A549 treated with DMSO at 1 μM for 4 hours (cell line): ENCODE measurements at places on chromosomes 16 and 17. TPM values are rescaled to one million over a fixed set of nuclear protein-coding genes. Genes with fewer than 3 reads are reported as not detected.

ITGB4 gene
- total RNA-seq, result 44.5 to 54.7 TPM (median 48.0 TPM) in 5 replicates

CCL18 gene
- not detected in 5 replicates for total RNA-seq

TBC1D28 gene
- total RNA-seq, result not detected in 5 replicates

PRKCB gene
- total RNA-seq, result 0.17 to 0.50 TPM (median 0.24 TPM) in 5 replicates

AHSP gene
- total RNA-seq, result not detected in 5 replicates

ZNF276 gene
- 15.0 to 18.8 TPM (median 17.4 TPM) in 5 replicates for total RNA-seq

ATXN1L gene
- 15.8 to 20.3 TPM (median 19.1 TPM) in 5 replicates for total RNA-seq

TMEM219 gene
- 91.6 to 102 TPM (median 95.7 TPM) in 5 replicates for total RNA-seq

TMC6 gene
- total RNA-seq, result 6.3 to 12.5 TPM (median 10.1 TPM) in 5 replicates

CACNG3 gene
- not detected in 5 replicates for total RNA-seq

BCO1 gene
- 1.0 to 1.6 TPM (median 1.5 TPM) in 5 replicates for total RNA-seq

TEX14 gene
- total RNA-seq, result 0.08 to 0.14 TPM (median 0.10 TPM) in 4 of 5 replicates, not detected in the other

KRTAP3-2 gene
- 0.26 to 0.35 TPM (median 0.34 TPM) in 3 of 5 replicates, not detected in the others for total RNA-seq

CBFA2T3 gene
- total RNA-seq, result 0.18 to 0.57 TPM (median 0.46 TPM) in 5 replicates

XAF1 gene
- 0.03 TPM in 1 of 5 replicates, not detected in the others for total RNA-seq

GNG13 gene
- total RNA-seq, result not detected in 5 replicates

KCNJ12 gene
- total RNA-seq, result 0.90 to 1.2 TPM (median 0.94 TPM) in 5 replicates

WFIKKN2 gene
- total RNA-seq, result not detected in 5 replicates

HBM gene
- total RNA-seq, result not detected in 5 replicates

USP6 gene
- 0.01 to 0.03 TPM (median 0.02 TPM) in 4 of 5 replicates, not detected in the other for total RNA-seq

CYTH1 gene
- total RNA-seq, result 42.2 to 50.7 TPM (median 43.2 TPM) in 5 replicates

SCGB1C2 gene
- not detected in 5 replicates for total RNA-seq

BFAR gene
- 79.6 to 97.0 TPM (median 92.3 TPM) in 5 replicates for total RNA-seq

DHRS7C gene
- not detected in 5 replicates for total RNA-seq

ZFPM1 gene
- 5.0 to 9.3 TPM (median 8.8 TPM) in 5 replicates for total RNA-seq

AATK gene
- total RNA-seq, result 0.42 to 0.61 TPM (median 0.49 TPM) in 5 replicates

ZNF597 gene
- 1.0 to 1.2 TPM (median 1.1 TPM) in 5 replicates for total RNA-seq

SPECC1 gene
- total RNA-seq, result 48.5 to 67.5 TPM (median 53.3 TPM) in 5 replicates

STUB1 gene
- total RNA-seq, result 91.8 to 121 TPM (median 114 TPM) in 5 replicates

GPR142 gene
- not detected in 5 replicates for total RNA-seq

USP31 gene
- 10.1 to 13.1 TPM (median 12.2 TPM) in 5 replicates for total RNA-seq

LITAFD gene
- not detected in 5 replicates for total RNA-seq

TMEM88 gene
- total RNA-seq, result 0.57 to 1.7 TPM (median 0.96 TPM) in 5 replicates

CBLN1 gene
- 0.06 to 0.24 TPM (median 0.08 TPM) in 4 of 5 replicates, not detected in the other for total RNA-seq

CCDC144A gene
- 0.93 to 2.3 TPM (median 2.1 TPM) in 5 replicates for total RNA-seq

RAMP2 gene
- total RNA-seq, result 0.69 to 1.2 TPM (median 0.85 TPM) in 5 replicates

SCIMP gene
- total RNA-seq, result not detected in 5 replicates

EVI2B gene
- 0.05 to 0.11 TPM (median 0.10 TPM) in 5 replicates for total RNA-seq

NRN1L gene
- total RNA-seq, result 0.22 to 0.29 TPM in 2 of 5 replicates, not detected in the others
